ENCODE measurements at places on chromosomes 3 and 15. TPM values are rescaled to one million over a fixed set of nuclear protein-coding genes. Genes with fewer than 3 reads are reported as not detected.

DNA sequence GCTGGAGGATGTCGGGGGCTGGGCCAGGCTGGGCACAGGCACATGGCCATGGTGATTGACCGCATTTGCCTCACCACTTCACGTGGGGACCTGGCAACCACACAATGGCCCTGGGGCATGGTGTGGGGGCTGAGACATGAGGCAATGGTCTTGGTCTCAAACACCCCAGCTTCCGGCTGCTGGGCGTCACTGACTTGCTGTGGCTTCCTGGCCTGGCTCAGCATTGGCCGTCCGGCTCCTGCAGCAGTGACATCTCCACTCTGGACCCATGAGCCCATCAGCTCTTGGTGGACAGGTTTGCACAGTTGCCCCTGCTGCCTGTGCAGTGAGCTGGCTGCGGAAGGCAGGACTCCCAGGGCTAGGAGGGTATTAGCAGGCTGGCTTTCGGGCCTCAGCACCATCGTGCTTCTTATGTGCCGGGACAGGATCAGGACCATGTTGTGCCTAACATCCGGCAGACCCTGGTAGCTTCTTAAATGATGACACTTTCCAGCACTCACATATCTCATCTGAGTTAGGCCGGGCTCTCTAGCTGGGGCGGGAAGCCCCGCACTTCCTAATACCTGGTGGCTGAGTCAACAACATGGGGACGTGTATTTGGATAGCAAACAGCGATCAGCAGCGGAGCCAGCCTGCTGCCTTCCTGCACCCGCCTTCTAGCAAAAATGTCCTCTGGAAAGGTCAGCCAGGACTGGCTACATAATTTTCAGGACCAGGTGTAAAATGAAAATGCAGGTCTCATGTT lies 34.1 kb downstream of the ZNF710 start:
- no peak for DNase-seq

DNA sequence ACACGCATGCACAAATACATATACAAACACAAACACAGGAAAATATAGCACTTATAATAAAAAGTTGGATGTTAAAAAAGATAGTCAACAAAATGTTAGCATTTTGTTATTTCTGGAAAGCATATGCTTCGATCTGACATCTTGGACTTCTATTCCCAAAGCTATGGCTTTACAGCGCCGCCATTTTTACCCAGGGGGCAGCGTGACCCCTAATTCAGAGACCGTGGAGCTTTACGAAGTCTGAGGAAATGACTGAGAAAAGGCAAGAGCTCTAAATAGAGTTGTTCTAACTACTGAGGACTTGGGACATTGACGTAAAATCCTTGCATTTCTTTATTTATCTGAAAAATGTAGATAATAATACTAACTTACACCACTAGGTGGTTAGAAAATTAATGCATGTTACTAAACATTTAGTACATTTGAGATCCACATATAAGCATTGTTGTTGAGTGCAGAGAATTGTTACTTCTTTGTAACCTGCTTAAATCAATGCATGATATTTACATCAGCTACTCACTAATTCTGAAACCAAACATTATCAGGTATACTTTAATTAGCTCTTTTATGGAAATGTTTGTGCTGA lies 155.4 kb downstream of the TP63 start:
- DNase-seq: no peak

DNA sequence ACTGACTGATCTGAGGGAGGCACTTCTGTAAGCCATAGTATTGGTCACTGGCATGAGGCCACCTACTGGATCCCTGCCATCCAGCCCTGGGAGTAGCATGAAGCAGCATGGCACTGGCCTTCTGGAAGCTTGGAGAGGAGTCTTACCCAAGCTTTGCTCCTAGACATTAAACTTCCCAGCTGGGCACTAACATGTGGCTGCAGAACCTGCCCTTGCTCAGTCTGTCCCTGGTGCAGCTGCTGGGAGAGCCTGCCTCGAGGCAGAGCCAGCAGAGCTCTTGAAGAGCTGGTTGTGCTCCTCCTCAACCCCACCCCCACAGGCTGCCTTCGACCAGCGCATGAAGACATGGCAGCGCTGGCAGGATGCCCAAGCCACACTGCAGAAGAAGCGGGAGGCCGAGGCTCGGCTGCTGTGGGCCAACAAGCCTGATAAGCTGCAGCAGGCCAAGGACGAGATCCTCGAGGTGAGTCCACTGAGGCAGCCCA lies 17.1 kb upstream of the SNX22 start:
- no peak for DNase-seq

SLC9C1 gene
- not detected for total RNA-seq

- DNase-seq: no peak
Measured at GRCh38 chr3:181564222-181564621, 147.5 kb upstream of the SOX2 start.

DNA sequence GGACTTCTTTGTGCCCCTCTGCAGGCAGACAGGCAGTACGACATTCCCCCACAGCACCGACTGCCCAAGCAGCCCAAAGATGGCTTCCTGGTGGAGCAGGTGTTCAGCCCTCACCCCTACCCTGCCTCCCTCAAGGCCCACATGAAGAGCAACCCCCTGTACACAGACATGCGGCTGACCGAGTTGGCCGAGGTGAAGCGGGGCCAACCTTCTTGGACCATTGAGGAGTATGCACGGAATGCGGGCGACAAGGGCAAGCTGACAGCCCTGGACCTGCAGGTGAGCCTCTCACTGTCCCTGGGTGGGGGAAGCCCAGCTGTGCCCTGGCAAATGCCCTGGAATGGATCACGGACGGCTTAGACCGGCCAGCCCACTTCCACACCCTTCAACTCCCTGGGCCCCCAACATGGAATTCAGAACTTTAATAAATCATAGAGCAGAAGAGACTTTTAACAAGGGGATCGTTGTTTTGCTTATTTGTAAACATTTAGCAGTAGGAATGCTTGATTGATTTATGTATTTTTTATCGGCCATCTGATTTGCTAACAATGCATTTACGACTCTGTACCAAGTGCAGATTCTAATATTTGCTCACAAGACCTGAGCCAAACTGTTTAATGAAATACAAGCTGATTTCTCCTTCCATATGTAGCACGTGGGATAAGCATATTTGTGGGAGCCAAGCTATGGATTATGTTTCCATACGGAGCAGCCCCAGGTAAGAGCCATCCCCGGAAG lies 31.1 kb downstream of the MINAR1 start:
- DNase-seq: no peak

- DNase-seq: no peak
Measured at GRCh38 chr3:65130782-65131181, 443.0 kb upstream of the ADAMTS9 start.

SOX14 gene
- total RNA-seq: not detected

DNA sequence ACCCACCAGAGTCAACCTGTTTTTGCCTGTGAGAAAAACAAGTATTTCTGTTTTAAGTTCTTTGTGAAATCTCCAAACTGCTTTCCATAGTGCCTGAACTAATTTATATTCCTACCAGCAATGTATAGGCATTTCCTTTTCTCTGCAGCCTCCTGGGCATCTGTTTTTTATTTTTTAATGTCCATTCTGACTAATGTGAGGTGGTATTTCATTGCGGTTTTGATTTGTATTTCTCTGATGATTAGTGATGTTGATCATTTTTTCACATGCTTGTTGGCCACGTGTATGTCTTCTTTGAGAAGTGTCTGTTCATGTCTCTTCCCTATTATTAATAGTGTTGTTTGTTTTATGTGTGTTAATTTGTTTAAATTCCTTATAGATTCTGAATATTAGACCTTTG lies 820.5 kb downstream of the MCTP2 start:
- DNase-seq: no peak

DNA sequence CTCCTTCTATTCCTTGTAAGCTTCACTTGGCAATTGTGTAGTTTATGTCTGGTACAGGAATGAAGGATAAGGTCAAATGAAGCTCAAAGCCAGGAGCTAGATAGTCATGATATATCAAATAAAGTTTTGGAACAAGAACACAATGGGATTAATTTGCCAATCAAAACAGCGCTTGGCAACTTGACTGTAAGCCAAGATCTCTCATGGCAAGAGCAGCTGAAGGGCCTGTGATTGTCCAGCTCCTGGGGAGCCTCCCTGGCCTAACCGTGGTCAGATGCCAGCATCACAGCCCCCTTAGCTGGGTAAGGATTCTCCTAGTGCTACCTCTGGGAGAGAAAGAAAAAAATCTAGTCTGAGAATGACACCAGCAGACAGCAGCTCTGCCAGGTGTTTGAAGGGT lies 97.2 kb downstream of the LIPC start:
- no peak for DNase-seq
